GM13976 (cell line): ENCODE measurements at places on chromosomes 3 and 15.

DNA sequence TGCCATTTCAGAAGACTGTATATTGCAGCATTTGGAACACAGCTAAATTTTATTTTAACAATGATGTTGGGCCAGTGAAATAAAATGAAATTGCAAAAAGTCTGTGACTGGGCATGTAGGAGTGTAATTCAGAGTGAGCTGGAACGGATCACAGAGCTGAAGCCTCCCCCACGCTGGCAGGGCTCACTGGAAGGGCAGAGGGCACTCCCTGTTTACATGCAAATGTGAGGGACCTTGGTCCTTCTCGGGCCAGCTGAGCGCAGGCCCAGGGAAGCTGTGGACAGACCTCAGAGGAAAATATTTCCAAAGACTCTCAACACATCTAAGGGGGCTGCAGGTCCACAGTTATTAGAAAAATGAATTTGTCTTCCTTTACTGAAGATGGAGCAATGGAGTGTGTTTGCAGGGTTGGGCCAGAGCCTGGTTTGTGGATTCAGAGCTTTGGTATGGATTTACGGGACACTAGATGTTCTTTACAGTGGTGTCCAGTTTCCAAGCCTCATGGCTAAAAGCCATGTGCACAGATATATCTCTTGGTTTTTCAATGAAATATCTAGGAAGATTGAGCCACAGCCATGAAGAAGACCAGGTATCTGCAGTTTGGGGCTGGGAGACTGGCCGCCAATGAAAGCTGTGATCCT is 32.0 kb downstream of the TRPM1 start:
- no peak for DNase-seq

GRCh38 chr3:112403103-112403502 is 70.1 kb downstream of the CD200 start:
- no peak for DNase-seq

- no peak for DNase-seq
Observed at GRCh38 chr3:116256843-116257485, 188.3 kb downstream of the LSAMP start.

DNA sequence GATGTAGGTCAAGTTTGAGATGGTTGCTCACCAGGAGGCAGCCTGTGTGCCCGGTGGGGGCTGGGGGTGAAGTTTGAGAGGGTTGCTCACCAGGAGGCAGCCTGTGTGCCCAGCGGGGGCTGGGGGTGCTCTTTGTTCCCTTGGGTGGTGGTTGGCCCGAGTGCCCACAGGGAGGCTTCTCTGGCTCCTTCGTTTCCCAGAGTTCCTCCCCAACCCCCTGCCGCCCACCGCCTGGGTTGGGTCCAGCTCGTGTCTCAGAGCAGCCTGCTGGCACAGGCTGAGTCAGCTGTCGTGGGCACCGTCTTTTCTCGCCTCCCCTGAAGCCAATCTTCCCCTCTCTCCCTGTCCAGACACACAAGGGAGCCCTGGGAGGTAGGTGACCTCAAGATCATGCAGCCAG is 3.1 kb downstream of the APBA2 start:
- DNase-seq, result no peak

GRCh38 chr3:18716821-18717220 is 291.7 kb upstream of the SATB1 start:
- DNase-seq, result no peak

GRCh38 chr3:176068750-176069149 is 1128.5 kb downstream of the TBL1XR1 start:
- no peak for DNase-seq

DNA sequence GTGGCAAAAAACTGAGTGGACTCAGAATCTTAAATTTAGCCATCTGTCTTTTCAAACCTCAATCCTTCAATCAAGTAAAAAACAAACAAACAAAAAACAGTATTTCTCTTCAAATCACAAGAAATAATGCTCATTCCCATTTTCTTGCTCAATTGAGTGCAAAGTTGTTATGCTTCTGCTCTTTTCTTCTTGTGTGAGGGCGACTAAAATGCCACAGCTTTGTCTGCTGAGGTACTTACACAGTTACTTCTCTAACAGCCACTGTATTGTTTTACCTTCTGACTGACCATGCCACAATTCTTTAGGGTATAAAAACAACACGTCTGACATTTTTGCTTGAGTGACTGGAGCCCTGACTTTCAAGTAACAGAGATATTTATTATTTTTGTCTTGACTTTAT is 617.4 kb downstream of the NAALADL2 start:
- DNase-seq, result no peak

GRCh38 chr3:3087716-3088465 is 22.3 kb downstream of the IL5RA start:
- no peak for DNase-seq

DNA sequence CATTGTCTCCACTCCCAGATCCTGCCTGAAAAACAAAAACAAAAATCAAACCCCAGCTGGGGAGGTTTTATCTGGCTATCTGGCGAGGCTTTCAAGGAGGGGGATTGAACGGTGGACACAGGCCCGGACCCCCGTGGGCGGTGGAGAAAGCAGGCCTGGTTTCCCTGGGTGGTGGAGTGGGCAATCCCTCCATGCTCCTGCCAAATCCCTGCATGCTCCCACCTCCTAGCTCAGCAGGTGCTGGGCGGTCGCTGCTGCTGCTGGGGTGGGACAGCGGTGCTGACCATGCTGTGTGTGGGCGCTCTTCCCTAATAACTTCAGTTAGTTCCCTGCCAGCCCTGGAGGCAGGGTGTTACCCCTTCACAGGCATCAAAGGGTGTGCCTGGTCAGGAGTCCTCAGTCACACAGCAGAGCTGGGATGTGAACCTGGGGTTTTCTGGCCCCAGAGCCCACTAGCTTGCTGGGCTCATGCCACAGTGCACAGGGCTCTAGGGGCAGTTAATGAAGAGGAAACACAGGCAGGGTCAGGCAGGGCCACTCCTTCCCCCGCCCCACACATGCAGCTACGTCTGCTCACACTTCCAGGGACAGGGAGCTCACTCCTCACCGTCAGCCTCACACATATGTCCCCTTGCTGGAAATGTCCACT is 15.9 kb upstream of the PLXND1 start:
- DNase-seq, result no peak

- DNase-seq, result no peak
Observed at GRCh38 chr3:65048151-65048550, 360.4 kb upstream of the ADAMTS9 start.

- no peak for DNase-seq
Observed at GRCh38 chr15:57992761-57993355, 72.7 kb downstream of the ALDH1A2 start.

DNA sequence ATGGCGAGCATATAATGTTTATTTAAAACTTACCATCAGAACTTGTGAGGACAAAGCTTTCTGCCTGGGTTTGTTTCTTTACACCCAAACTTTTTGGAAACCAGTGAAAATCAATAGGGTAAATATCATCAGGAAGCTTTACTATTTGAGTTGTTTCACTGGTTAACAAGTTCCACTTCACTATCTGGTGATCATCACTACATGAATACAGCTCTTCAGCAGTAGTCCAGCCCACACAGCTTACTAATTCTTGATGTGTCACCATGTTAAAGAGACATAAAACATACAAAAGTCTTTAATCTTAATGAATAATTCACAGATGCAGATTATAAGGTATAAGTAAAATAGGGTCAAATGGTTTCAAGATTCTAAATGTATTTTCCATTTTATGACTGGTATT is 17.6 kb downstream of the IFT80 start:
- no peak for DNase-seq

GRCh38 chr3:30707825-30708224 is 101.4 kb downstream of the TGFBR2 start:
- no peak for DNase-seq

- DNase-seq, result no peak
Observed at GRCh38 chr3:69406163-69406562, 20.3 kb upstream of the FRMD4B start.

- no peak for DNase-seq
Observed at GRCh38 chr3:90034038-90034437, 926.6 kb downstream of the EPHA3 start.

DNA sequence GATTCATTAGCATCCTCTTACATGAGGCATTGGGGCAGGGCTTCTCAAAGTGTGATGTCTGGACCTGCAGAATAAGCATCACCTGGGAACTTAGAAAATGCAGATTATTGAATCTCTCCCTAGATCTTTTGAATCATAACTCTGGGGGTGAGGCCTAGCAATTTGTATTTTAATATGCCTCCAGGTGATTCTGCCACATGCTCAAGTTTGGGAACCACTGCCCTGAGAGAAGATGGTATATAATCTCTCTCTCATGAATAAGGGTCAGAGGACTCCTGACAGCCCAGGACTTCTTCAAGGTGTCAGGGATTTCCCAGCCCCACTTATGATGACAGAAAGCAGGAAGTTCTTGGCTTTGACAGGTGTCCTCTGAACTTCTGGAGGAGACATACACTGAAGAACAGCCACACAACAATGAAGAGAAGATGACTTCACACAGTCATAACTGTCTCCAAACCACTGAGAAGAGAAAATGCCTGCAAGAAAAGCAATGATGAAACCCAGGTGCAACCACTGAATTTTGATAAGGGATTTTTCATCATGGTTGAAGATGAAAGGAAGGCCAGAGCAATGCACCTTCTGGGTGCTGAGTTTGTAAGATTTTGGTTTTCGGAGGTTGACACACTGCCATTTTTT is 211.9 kb upstream of the MRPL3 start:
- DNase-seq, result peak; percentile 49

GRCh38 chr3:4812591-4812990 is 166.6 kb upstream of the BHLHE40 start:
- DNase-seq, result no peak

- no peak for DNase-seq
Observed at GRCh38 chr3:78761126-78761525, 1006.7 kb downstream of the ROBO1 start.

DNA sequence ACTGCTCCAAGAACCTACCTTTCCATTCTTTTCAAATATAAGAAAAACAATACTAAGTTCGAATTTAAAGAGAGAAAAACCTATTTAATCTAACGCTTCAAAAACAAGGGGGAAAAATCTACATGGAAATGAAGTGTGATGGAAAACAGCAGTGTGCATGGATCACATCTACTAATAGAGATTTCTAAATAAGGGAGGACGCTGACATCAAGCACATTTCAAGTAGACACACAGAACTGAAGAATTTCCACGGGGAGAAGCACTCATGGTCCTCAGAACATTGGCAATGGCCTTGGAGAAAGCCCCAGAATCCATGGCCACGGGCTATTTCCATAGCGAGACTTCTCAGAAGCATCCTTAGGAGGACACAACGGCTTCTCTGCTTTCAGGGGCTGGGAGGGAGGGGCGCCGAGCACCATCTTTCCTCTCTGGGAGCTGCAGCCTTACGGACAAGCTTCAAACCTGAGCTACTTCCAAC is 1.0 kb downstream of the TASOR start:
- DNase-seq, result no peak

DNA sequence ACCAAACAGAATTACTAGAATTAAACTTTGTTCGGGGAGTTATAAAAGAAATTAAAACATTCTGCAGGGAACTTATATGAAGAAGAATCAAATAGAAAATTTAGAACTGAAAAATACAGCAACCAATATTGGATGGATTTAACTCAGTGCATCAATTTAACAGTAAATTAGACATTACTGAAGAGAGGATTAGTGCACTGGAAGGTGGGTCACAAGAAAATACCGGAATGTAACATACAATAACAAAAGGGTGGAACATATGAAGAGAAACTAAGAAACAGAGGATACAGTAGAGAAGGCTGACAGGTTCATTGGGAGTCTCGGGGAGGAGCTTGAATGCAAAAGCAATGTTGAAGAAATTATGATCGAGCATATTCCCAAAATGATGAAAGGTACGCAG is 56.3 kb downstream of the CDIN1 start:
- no peak for DNase-seq

- DNase-seq, result no peak
Observed at GRCh38 chr3:72753495-72753894, 94.8 kb downstream of the SHQ1 start.

- DNase-seq, result no peak
Observed at GRCh38 chr15:38479756-38480155, 25.8 kb downstream of the FAM98B start.

- no peak for DNase-seq
Observed at GRCh38 chr15:63323798-63324563, 46.6 kb downstream of the APH1B start.

DNA sequence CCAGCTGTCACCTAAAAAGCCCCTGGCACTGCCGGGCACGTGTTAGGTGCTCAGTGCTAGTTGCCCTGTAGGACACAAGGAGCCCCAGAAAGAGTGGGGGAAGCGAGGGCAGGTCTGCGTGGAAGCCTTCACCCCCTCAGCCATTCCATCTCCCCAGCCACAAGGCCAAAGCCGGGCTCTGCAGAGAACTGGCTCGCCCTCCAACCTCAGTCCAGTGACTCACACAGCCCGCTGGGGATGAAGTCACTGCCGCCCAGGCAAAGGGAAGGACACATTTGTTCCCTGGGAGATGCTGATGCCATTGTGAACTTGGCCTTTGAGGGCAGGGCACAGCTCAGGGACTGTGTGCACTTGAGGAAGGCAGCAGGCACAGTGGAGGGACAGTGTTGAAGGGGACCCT is 48.1 kb downstream of the IQSEC1 start:
- no peak for DNase-seq

- no peak for DNase-seq
Observed at GRCh38 chr15:26374806-26375205, 398.1 kb downstream of the GABRB3 start.

GRCh38 chr15:26967719-26968269 is 3.2 kb upstream of the GABRG3 start:
- DNase-seq, result no peak

- DNase-seq, result no peak
Observed at GRCh38 chr3:107806021-107806420, 283.3 kb downstream of the BBX start.

DNA sequence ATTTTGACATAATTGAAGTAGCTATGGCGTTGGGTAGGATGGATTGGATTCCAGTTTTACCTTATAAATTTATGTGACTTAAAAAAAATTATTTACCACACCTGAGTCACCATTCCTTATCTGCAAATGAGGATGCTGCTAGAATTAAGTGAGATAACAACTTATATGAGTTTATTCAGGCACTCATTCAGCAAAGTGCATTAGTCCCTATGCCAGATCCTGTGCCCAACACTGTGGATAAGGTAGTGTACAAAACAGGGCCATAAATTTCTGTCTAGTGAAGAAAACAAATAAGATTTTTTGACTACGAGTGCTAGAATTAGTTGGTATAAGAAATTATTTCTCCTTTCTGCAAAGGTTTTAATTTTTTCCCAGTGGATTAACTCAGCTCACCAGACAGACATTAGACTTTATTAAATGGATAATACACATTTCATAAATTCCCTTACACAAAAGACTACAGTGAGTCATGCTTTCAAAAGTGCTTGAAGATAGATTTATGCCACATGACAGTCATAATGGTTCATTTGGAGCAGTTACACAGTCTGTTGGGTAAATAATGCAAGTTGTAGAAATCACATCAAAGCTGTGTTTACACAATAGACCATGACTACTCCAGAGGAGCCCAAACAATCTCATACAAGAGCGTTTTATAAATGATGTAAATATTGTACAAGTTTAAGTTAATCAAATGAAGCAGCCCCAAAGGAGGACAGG is 129.9 kb upstream of the TGFBR2 start:
- no peak for DNase-seq
